Ascending aorta (tissue), 2 donors: ENCODE measurements at places on chromosomes 1 and 21. TPM values are rescaled to one million over a fixed set of nuclear protein-coding genes. Genes with fewer than 3 reads are reported as not detected.

- no peak overlapping the region for H3K27ac ChIP-seq
- no peak overlapping the region for H3K4me3 ChIP-seq
- DNase-seq: no peak
- no peaks in the 10 kb centered on the region for H3K36me3 ChIP-seq
These were observed 16.0 kb upstream of the SCCPDH start for GRCh38 chr1:246708166-246708565.

Gene FAM43B
- total RNA-seq: 0.75 TPM

DNA sequence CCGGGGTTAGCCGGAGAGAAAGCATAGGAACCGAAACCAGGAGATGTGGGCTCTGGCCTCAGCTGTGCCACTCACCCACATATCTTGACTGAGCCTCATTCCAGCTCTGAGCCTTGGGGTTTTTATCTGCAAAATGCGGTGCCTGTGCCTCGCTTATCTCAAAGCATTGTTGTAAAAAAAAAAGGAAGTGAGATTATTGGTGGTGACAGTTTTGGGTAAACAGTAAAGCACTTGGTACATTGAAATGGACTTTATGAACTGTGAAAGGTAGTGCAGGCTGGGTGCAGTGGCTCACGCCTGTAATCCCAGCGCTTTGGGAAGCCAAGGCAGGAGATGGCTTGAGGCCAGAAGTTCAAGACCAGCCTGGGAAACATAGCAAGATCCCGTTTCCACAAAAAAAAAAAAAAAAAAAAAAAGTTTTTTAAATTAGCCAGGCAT lies 3.8 kb downstream of the PTAFR start:
- no peaks in the 10 kb centered on the region for H3K36me3 ChIP-seq
- DNase-seq: no peak
- no peaks in the 10 kb centered on the region for H3K4me1 ChIP-seq
- no peak overlapping the region for H3K4me3 ChIP-seq
- H3K27ac ChIP-seq: peak overlapping the region; percentile 27
- no peaks in the 10 kb centered on the region for H3K27me3 ChIP-seq

DNA sequence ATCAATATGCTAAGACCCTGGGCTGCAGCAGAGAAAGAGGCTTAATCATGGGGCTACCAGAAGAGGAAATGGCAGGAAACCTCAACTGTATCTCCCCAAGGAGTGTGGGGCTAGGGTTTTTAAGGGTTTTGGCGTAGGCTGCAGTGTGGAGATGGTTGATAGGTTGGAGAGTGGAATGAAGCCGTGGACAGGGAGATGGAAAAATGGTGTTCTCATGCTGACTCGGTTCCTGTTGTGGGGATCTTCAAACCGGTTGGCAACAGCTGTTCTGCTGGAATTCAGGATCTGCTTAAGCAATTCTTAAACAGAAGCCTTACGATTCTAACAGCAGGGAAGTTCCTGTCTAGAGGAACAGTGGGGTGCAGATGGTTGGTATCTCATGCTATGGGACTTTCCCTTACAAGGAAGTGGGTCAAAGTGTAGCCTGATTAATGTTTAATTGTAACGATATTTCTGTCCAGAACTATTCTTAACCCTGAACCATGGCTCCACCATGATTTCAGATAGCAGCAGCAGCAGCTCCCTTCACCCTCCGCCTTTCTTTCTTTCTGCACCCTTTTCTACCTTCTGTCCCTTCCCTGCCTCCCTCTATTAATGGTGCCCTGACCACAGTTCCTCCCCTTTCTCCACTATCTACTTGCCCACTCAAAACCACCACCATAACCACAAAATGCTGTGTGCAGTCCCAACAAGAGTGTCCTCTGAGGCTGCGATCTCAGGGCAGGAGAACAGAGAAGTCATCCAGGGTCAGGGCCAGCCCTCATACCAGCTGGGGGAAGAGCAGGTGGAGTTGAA lies 30.8 kb downstream of the RSPH1 start:
- no peaks in the 10 kb centered on the region for H3K27me3 ChIP-seq
- no peak overlapping the region for H3K4me3 ChIP-seq
- H3K4me1 ChIP-seq: no peaks in the 10 kb centered on the region
- H3K36me3 ChIP-seq: no peaks in the 10 kb centered on the region
- no peak for DNase-seq
- H3K27ac ChIP-seq: no peak overlapping the region

Gene GCSAML
- not detected for total RNA-seq

Gene TMEM200B
- 18.5 TPM for total RNA-seq

DNA sequence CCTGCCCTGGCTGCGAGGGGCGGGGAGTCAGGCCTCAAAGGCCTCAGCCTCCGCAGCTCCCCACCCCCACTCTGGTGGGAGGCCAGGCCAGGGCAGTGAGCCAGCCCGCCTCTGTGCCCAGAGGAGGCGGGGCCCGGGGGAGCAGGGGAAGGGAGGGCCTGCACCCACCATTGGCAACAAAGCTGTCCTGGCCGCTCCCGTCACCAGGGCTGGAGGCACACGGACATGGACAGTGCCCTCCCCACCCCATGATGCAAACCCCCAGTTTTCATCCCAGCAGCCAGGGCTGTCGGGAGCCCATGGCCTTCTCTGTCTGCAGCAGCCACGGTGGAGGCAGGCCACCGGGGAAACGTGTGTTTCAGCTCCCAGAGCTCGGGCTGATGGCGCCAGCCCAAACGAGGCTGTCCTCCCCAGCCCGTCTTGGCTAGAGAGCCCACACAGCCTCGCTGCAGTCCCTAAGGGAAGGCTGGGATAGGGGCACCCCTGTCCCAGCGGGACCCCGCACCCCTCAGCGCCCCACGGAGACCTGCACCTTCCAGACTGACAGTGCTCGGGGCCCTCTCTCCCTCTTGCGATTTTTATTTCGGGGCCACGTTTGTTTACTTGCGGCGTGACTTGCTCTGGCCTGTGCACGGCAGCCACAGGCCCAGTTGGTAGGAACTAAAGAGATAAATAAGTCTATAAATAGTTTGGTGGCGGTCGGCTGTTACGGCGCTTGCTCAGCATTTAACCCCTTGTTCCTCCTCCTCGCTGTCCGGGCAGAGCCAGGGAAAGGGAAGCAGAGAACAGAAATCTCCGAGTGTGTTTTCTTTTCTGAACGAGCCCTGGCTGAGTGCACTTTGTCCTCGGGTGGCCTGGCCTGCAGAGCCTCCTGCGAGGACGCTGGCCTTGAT lies 101.8 kb downstream of the PRDM16 start:
- no peaks in the 10 kb centered on the region for H3K36me3 ChIP-seq
- H3K27me3 ChIP-seq: no peaks in the 10 kb centered on the region
- peak; percentile 94 for DNase-seq
- peak overlapping the region; percentile 57 for H3K4me3 ChIP-seq
- H3K27ac ChIP-seq: peak overlapping the region; percentile 91

GRCh38 chr1:86965827-86966182 lies 51.4 kb downstream of the HS2ST1 start:
- H3K4me1 ChIP-seq: no peaks in the 10 kb centered on the region
- DNase-seq: no peak
- H3K4me3 ChIP-seq: no peak overlapping the region
- H3K27ac ChIP-seq: no peak overlapping the region
- no peaks in the 10 kb centered on the region for H3K36me3 ChIP-seq

GRCh38 chr1:203065191-203065590 lies 20.6 kb downstream of the MYOG start:
- no peak overlapping the region for H3K4me3 ChIP-seq
- DNase-seq: no peak

- H3K27me3 ChIP-seq: no peaks in the 10 kb centered on the region
- H3K4me1 ChIP-seq: peaks cover 4% of the 10 kb centered on the region
- DNase-seq: no peak
- H3K4me3 ChIP-seq: no peak overlapping the region
These were observed 16.5 kb downstream of the ADAM30 start for GRCh38 chr1:119879510-119880434.

- no peak for DNase-seq
- no peaks in the 10 kb centered on the region for H3K4me1 ChIP-seq
- no peak overlapping the region for H3K27ac ChIP-seq
These were observed 78.0 kb downstream of the SEC16B start for GRCh38 chr1:177891809-177892208.

DNA sequence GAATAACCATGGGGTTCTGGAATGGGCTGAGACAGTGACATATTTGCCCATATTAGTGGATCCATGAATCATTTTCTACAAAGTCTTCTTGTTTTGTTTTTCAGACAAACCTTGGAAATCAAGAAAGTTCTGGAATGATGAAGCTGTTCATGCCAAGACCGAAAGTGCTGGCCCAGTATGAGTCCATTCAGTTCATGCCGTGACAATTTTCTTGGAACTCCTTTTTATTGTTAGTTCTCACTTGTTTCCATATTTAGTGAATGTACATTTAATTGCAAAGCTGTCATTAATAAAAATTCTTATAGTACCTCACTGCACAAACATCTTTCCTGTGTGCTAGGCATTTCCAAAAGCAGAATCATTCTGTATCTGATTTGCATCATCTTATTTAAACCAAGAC lies 100.6 kb upstream of the KCNJ15 start:
- no peak for DNase-seq
- H3K36me3 ChIP-seq: no peaks in the 10 kb centered on the region
- H3K27ac ChIP-seq: no peak overlapping the region
- no peak overlapping the region for H3K4me3 ChIP-seq
- no peaks in the 10 kb centered on the region for H3K27me3 ChIP-seq

Gene MAP10
- total RNA-seq: 0.85 TPM

- H3K27ac ChIP-seq: peak overlapping the region; percentile 78
- DNase-seq: no peak
- H3K27me3 ChIP-seq: no peaks in the 10 kb centered on the region
- peaks cover 41% of the 10 kb centered on the region for H3K4me1 ChIP-seq
- peak overlapping the region; percentile 89 for H3K4me3 ChIP-seq
These were observed 3.3 kb downstream of the SOX13 start for GRCh38 chr1:204075890-204076846.

GRCh38 chr1:10189659-10190058 lies 20.7 kb upstream of the KIF1B start:
- H3K36me3 ChIP-seq: no peaks in the 10 kb centered on the region
- no peaks in the 10 kb centered on the region for H3K4me1 ChIP-seq
- H3K4me3 ChIP-seq: no peak overlapping the region
- no peaks in the 10 kb centered on the region for H3K27me3 ChIP-seq

- DNase-seq: no peak
- H3K27ac ChIP-seq: no peak overlapping the region
- H3K36me3 ChIP-seq: no peaks in the 10 kb centered on the region
- H3K4me1 ChIP-seq: no peaks in the 10 kb centered on the region
- H3K4me3 ChIP-seq: no peak overlapping the region
These were observed 470.0 kb downstream of the MATN1 start for GRCh38 chr1:30253361-30253760.

GRCh38 chr1:155003227-155003765 lies 694 bp downstream of the ZBTB7B start:
- H3K36me3 ChIP-seq: no peaks in the 10 kb centered on the region
- H3K27ac ChIP-seq: peak overlapping the region; percentile 97
- no peaks in the 10 kb centered on the region for H3K27me3 ChIP-seq

Gene CLDN17
- not detected for total RNA-seq

Gene BEND5
- total RNA-seq: 3.4 TPM

- no peak overlapping the region for H3K4me3 ChIP-seq
- no peak for DNase-seq
- H3K27ac ChIP-seq: peak overlapping the region; percentile 15
- H3K4me1 ChIP-seq: no peaks in the 10 kb centered on the region
- no peaks in the 10 kb centered on the region for H3K36me3 ChIP-seq
These were observed 82.4 kb downstream of the PBX1 start for GRCh38 chr1:164641353-164641730.

Gene OR2AK2
- not detected for total RNA-seq

Gene PKP1
- not detected for total RNA-seq

GRCh38 chr1:75097654-75098053 lies 36.5 kb upstream of the LHX8 start:
- H3K4me1 ChIP-seq: no peaks in the 10 kb centered on the region
- H3K4me3 ChIP-seq: no peak overlapping the region
- DNase-seq: no peak
- no peaks in the 10 kb centered on the region for H3K36me3 ChIP-seq
- H3K27me3 ChIP-seq: no peaks in the 10 kb centered on the region

GRCh38 chr1:235649368-235650163 lies at the start of gene GNG4:
GNG4 (minus strand) TSS chr1:235649784; CDS start chr1:235583838, 65,946 bp downstream.
- peak within 1 kb of the TSS; percentile 68 for H3K4me3 ChIP-seq
- H3K36me3 ChIP-seq: no peaks in the 10 kb centered on the region
- H3K27me3 ChIP-seq: peaks cover 18% of the 10 kb centered on the region
- DNase-seq: no peak
- H3K27ac ChIP-seq: no peak within 1 kb of the TSS

GRCh38 chr1:84146411-84147032 lies 2.5 kb downstream of the PRKACB start:
- no peaks in the 10 kb centered on the region for H3K27me3 ChIP-seq
- H3K36me3 ChIP-seq: no peaks in the 10 kb centered on the region
- no peak for DNase-seq

Gene MAP3K6
- total RNA-seq: 164 TPM

DNA sequence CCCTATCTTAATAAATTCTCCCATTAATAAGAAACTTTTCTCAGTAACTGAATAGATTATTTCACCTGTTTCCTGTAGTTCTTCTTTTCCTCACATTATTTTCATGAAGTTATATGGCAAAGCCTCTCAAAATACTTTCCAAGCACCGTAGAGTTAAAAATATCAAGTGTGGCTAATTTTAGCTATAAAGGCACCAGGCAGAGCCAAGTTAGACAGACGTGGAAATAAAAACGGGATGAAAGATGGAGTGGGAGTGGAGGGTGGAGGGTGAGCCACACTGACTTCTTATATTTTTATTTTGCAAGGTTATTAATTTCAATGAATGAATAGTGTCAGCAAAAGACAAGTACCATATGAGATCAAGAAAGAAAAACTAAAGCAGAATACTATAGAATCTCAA lies 71.7 kb downstream of the ENAH start:
- no peak for DNase-seq
- peak overlapping the region; percentile 69 for H3K27ac ChIP-seq
- H3K4me3 ChIP-seq: peak overlapping the region; percentile 45
- H3K4me1 ChIP-seq: peaks cover 4% of the 10 kb centered on the region
- no peaks in the 10 kb centered on the region for H3K27me3 ChIP-seq

DNA sequence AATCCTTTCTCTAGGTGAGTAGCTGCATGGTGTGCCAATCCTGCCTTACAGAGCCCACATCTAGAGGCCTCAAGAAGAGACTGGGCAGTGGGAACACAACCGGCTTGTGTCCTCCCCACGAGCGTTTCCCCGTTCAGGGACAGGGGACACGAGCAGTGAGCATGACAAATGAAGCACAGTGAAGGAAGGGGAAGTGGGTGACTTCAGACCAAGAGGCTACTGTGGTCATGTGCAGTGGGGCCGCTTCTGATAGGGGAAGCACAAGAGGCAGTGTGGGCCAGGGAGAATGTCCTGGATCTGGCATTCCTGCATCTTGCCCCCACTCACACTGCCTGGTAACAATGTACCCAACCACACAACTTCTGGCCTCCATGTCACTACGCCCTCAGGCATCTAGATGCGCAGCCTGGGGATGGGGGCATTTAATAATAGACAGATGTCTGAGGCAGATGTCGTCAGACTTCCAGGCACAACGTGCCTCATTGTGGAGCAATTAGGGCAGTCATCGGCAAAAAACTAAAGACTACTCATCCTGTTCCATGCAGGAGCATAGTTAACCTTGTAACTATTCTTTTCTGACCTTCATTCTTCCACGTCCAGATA lies 155.6 kb upstream of the NBPF11 start:
- H3K4me3 ChIP-seq: no peak overlapping the region
- no peak overlapping the region for H3K27ac ChIP-seq
- DNase-seq: no peak
- H3K36me3 ChIP-seq: no peaks in the 10 kb centered on the region
- peaks cover 3% of the 10 kb centered on the region for H3K4me1 ChIP-seq
